ENCODE measurements at places on chromosomes 16 and 17.
A peak's percentile ranks its signal among the peaks of the same experiment; 100 is the strongest.

DNA sequence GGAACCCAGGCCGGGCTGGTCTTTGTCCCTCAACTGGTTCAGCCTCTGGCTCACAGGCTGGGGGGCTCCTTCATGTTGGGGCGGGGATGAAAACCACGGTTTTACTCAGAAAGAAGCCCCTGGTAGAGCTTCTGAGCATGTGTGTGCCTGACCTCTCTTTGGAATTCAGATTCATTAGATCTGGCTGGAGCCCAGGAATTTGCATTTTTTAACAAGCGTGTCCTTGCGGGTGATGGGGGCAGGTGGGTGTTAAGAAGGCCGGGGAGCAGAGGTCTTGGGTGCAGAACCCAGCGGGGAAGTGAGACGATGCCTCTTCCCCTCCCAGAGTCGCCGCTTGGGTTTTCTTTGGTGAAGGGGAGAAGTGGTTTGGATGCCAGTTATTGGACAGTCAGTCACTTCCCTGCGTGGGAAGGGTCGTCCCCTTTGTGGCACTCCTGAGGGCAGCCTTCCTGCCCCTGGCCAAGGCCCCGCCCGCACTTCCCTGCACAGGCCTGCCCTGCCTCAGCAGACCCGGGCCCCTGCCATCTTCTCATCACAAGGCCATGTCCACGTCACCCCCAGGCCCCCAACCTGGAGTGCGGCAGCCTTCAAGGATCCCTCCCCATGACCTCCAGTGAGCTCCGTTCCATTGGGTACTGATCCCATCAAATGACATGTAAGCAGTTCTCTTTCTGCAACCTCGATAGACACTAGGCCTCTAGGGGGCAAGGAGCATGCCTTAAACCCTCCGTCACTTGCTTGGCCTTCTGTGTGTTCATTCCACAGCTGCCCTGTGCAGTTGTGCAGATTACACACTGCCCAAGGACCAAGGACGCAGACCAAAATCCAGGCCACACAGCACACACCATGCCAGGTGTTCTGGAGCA is 177.7 kb upstream of the CIBAR2 start:
- no peak for DNase-seq

GRCh38 chr16:88004391-88004790 is 53.2 kb downstream of the BANP start:
- DNase-seq = no peak

DNA sequence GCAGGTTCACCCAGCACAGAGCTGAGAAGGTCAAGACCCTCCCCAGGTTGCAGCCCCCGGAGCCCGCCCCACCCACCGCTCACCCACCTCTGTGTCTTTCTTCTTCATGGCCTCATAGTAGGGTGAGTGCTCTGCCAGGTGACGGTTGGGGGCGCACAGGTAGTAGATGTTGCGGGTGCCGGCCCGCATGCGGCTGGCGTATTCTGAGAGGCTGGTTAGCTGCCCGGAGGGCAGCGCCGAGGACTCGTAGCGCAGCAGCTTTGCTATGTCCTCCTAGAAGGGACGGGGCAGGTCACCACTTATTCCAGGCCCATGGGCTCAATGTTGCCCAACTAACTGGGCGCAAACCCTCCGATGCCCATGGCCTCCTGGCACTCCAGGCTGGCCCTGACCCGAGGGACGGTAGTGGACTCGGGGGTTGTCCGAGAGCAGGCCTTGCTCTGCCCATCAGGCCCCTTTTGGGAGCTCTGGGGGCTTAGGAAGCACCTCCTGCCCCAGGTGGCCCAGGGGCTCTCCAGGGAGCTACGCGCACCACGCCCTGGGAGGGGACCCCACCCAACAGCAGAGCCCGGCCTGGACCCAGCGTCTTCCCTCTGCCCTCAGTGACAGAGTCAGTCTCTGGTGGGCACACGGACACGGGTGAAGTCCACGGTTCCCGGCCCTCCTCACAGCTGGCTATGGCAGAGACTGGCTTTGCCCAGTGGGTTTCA is 9.9 kb downstream of the DNASE1 start:
- no peak for DNase-seq

DNA sequence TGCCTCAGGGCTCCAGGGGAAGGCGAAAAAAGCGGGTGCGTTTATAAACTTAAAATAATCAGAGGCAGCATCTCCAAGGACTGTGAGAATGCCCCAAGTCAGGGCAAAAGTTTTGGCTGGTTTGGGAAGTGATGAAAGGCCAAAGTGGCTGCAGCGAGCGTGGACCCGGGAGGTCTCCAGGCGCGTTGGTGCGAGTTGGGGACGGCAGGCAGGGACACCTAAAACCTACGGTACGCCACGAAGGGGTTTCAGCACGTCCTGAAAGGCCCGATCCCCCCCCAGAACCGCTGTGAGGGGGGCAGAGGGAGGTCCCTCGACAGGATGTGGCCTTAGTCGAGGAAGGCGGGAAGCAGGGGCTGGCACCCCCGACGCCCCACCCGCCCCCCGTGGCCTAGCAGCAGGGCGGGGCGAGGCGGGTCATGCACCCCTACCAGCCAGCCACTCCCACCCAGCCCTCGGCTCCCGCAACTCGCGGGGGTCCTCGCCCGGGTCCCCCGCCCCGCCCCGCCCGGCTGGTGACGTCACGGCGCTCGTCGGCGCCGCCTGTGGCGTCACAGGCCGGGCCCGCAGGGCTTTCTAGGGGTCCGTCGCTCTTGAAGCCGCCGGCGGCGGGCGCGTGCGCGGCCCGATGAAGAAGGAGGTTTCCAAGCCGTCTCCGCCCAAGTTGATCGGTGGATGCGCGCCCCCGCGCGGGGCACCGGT is at the start of gene MYCBPAP:
TSS of gene MYCBPAP (plus strand) at position 569 of the 702 bp plus-strand sequence. CDS start 236 bp downstream, outside the sequence.
- DNase-seq = peak; percentile 54

DNA sequence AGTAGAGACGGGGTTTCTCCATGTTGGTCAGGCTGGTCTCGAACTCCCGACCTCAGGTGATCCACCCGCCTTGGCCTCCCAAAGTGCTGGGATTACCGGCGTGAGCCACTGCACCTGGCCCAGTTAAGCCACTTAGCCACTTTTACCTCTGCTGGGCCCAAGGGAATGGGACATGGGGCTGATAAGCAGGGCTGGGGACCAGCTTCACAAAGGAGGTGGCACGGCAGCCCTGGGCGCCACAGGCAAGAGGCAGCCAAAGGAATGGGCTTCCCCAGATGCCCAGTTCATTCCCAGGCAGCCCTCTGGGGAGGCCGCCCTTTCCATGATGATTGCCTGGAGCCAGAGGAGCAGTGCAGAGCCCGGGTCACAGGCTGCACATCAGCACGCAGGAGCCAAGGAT is 5.0 kb upstream of the CYB561 start:
- no peak for DNase-seq
